ENCODE measurements at places on chromosomes 4 and X.

- H3K4me1 ChIP-seq: no peaks in the 10 kb centered on the region
- H3K27me3 ChIP-seq: no peaks in the 10 kb centered on the region
- no peak overlapping the region for H3K27ac ChIP-seq
- H3K36me3 ChIP-seq: no peaks in the 10 kb centered on the region
These were observed 539.7 kb upstream of the GRID2 start for GRCh38 chr4:91764085-91764484.

DNA sequence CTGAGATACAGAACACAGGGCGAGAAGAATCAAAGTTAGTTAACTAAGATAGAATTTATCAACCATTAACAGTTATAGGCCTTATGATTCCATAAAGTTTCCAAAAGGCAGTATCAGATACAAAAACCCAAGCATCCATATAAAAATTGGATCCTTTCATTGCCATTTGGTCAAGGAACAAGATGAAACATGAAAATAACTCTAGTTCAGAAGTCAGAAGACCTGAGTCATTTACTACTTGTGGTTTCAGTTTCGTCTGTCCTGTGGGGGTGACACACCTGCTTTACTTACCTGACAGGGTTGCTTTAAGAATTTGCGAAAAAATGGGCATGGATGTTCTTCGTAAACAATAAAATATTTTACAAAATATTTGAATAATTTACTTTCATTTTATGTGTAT lies 130.8 kb downstream of the ANAPC10 start:
- no peaks in the 10 kb centered on the region for H3K27me3 ChIP-seq
- H3K4me1 ChIP-seq: no peaks in the 10 kb centered on the region
- DNase-seq: no peak
- H3K27ac ChIP-seq: no peak overlapping the region
- no peaks in the 10 kb centered on the region for H3K36me3 ChIP-seq

GRCh38 chrX:133150730-133151129 lies 53.8 kb upstream of the USP26 start:
- DNase-seq: no peak
- no peaks in the 10 kb centered on the region for H3K4me1 ChIP-seq
- H3K27ac ChIP-seq: no peak overlapping the region
- H3K27me3 ChIP-seq: no peaks in the 10 kb centered on the region

GRCh38 chrX:104359124-104359523 lies 104.4 kb upstream of the ESX1 start:
- no peak overlapping the region for H3K27ac ChIP-seq
- no peak for DNase-seq
- H3K36me3 ChIP-seq: no peaks in the 10 kb centered on the region
- H3K4me3 ChIP-seq: no peak overlapping the region

DNA sequence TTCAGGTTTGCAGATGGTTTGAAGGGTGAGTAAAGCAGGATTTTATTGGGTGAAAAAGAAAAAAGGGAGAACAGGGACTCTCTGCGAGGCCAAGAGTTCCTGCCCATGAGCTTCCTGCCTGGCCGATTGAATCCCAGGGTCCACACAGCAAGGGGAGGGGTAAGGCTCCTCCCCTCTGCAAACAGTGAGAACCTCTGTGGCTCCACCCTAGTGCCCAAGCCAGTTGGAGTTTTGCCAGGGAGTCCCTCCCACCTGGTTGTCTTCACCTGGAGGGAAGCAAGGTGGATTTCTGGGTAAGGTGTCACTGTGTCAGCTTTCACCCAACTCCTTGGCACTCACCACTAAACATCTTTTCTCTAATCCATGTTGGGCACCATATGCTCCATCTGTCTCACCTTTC lies 70.9 kb downstream of the PDHA2 start:
- H3K27me3 ChIP-seq: no peaks in the 10 kb centered on the region
- no peaks in the 10 kb centered on the region for H3K4me1 ChIP-seq
- no peak overlapping the region for H3K27ac ChIP-seq
- no peak for DNase-seq

DNA sequence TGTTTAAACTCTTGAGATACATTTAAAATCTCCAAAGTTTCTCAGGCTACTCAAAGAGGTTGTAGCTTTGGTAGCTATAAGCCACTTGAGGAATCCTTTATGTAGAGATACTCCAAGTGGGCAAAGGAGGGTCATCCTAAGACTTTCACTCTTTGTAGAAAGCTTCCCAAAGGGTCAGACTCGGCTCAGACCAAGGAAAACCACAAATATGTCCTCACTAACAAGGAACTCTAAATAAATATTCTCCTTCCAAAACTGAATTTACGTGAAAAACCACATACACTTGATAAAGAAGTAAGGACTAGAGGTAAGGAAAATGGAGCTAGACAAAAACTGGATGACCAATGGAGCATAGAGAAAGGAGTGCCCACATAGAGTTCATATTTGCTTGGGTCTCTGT lies 41.7 kb upstream of the DDX60 start:
- peaks cover 38% of the 10 kb centered on the region for H3K36me3 ChIP-seq
- H3K27me3 ChIP-seq: no peaks in the 10 kb centered on the region
- H3K4me1 ChIP-seq: peaks cover 4% of the 10 kb centered on the region

DNA sequence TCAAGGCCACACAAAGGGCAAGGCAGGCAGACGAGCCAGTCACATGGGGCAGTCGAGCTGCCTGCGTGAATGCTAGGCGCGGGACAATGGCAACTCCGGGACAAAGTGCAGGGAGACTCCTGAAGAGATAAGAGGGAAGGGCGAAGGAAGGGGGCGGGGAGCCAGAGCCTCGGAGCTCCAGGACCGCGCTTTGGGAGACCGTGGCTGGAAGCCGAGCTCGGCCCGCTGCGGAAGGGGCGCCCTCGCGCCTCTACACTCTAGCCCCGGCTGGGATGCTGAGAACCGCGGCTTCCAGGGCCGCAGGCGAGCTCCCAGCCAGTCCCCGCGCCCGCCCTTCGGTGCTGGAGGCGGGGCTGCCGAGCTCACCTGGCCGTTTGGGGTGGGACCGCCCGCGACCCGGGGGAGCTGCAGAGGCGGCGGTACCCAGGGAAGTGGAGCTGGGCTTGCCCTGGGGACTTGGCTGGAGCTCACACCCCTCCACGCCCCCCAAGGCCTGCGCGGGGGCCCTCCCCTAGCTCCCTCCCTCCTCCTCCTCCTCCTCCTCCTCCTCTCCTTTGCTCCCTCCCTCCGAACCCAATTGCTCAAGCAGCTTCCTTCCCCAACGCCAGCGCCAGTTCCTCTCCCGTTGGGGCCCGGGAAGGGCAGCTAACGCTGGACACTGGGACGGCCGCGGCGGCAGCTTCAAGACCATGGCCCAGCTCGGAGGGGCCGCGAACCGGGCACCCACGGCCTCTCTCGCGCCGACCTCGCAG lies at the start of gene SOWAHD:
Gene SOWAHD, plus strand, starts transcription at position 610 of the 752 bp plus-strand sequence. Its CDS starts 80 bp downstream, at position 690.
- peaks cover 31% of the 10 kb centered on the region for H3K4me1 ChIP-seq
- no peaks in the 10 kb centered on the region for H3K27me3 ChIP-seq

DNA sequence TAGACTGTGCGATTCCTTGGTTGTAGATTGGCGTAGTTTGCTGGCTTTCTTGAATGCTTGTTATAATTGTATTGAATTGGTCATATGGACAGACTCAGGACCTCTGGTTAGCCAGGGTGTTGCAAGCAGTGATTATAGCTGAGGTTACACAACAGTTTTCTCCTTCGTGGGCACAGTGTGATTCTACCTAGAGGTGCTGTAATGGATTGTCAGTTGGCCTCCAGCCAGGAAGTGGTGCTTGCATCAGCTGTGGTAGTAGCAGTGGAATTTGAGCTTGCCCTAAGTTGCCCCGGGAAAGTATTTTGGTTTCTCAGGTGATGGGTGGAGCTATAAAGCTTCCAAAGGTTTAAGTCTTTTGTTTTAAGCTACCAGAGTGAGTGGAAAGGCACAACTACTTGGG lies 23.1 kb upstream of the GABRG1 start:
- H3K27me3 ChIP-seq: no peaks in the 10 kb centered on the region
- no peak for DNase-seq
- no peaks in the 10 kb centered on the region for H3K4me1 ChIP-seq

DNA sequence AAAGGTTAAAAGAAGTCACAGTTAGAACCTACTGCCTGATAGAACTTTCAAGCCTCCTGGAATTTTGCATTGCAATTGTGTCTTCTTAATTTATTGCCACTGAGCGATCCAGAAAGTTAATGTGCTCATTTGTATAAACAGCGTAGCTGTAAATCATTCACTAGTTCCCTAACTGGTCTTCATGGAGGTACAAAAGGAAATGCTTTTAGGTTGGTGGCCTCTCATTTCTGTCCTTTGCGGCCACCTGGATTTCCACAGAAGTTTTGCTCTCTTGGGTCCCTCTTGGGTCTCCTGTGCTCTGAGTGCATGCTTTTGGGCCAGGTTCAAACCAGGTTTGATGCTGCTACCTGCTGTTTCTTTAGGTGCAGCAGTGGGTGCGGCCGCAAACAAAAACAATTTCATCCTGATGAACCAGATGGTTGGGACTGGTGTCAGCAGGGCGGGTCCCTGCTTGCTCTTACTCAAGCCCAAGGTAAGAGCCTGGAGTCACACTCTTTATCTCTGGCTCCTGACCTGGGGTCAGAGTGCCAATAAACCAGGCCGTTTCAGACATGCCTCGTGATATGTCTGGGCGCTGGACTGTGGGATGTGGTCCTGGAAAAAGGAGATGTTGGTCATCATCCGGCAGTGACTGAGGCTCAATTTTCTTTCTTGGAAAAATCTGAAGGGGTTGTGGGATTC lies 270.1 kb downstream of the PTTG2 start:
- H3K36me3 ChIP-seq: no peaks in the 10 kb centered on the region
- H3K4me3 ChIP-seq: no peak overlapping the region
- H3K27me3 ChIP-seq: peaks cover 6% of the 10 kb centered on the region
- H3K4me1 ChIP-seq: no peaks in the 10 kb centered on the region

DNA sequence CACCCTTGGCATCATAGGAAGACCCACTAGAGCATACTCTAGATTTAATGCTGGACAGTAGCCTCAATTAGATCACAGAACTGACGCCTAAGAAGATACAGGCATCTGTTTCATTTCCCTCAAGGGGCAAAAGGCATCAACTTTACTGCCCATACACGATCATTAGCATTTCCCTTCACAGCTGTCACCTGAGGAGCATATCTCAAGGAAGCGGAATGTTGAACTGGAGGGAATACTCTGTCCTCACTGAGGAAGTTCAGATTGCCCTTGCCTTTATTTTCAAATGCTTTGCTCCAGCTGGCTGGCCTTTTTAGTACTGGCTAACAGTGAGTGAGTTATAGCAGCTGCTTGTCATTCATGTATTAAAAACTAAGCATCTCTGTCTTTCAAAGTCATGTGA lies 508.4 kb upstream of the GALNT7 start:
- no peak overlapping the region for H3K4me3 ChIP-seq
- H3K4me1 ChIP-seq: no peaks in the 10 kb centered on the region
- no peaks in the 10 kb centered on the region for H3K27me3 ChIP-seq

DNA sequence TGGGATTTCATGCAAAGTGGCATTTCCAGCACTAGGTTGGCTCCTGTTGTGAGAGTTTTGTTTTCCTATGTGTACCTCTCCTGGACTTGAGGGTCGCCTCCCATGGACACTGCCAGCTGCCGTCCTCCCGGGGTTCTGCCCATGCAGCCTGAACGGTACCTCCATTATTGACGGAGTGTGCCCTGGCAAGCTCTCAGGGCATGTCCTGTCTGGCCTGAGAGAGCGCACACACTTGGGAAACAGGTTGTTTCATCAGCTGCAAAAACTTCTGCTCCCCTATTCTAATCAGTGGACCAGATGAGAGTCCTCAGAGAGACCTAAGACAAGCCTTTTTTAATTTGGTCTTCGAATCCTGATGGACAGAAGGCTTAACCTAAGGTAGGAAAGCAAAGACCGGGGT lies 56.6 kb upstream of the HOPX start:
- no peak overlapping the region for H3K4me3 ChIP-seq
- no peak overlapping the region for H3K27ac ChIP-seq
- no peak for DNase-seq
- peaks cover 11% of the 10 kb centered on the region for H3K27me3 ChIP-seq
- H3K4me1 ChIP-seq: no peaks in the 10 kb centered on the region
- H3K36me3 ChIP-seq: no peaks in the 10 kb centered on the region

DNA sequence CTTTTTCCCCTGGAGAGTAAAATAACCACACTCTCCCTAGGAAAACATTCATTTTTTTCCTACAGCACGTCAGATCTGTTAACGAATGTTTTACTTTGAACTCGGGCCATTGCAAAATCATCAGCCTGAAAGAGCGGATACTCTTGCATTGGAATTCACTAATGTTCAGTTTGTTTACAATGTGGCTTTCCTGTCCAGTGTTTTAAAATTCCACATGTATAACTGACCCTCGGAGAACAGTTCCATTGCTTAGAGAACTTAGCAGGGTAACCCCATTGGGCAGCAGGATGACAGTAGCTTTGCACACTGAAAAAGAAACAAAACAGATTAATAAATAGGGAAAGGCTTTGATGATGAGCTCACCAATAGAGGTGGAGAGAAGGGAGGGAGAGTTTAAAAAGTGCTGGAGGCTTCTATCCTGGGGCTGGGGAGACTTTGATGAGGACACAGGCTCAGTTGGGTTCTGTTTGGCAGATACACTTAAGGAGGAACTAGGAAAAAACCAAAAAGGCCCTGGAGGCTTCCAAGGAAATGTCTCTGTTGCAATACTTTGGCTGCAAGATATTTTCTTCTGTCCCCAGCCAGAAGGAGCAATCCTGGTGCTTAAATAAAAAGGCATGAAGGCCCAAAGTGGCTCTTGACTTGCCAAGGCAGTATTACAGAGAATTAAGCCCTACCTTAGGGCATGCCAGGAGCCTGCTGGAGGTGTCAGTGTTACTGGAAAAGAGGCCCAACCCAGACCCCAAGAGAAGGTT lies 143.1 kb downstream of the ARSF start:
- no peaks in the 10 kb centered on the region for H3K27me3 ChIP-seq
- peaks cover 3% of the 10 kb centered on the region for H3K36me3 ChIP-seq
- H3K4me1 ChIP-seq: no peaks in the 10 kb centered on the region
- no peak for DNase-seq

GRCh38 chr4:102620697-102621497 lies 119.7 kb downstream of the NFKB1 start:
- peaks cover 13% of the 10 kb centered on the region for H3K36me3 ChIP-seq
- H3K4me1 ChIP-seq: peaks cover 15% of the 10 kb centered on the region
- H3K27me3 ChIP-seq: no peaks in the 10 kb centered on the region
- H3K27ac ChIP-seq: no peak overlapping the region
- no peak for DNase-seq

DNA sequence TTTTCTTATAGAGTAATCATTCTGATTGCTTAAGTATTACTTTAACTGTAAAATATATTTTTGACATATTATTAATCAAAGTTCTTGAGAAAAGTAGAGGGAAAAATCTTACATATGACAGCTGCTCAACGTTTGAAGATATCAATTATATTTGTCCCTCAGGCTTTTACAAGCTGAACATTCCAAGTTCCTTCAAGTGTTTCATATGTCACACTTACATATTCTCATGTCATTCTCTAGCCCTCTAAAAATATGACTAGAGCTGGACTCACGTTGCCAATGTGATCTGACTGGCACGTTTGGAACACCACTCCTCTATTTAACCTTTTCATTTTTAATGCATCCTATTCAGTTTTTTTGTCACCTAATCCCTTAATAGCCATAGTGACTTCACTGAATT lies 492.9 kb downstream of the PCDH18 start:
- no peaks in the 10 kb centered on the region for H3K36me3 ChIP-seq
- H3K27me3 ChIP-seq: no peaks in the 10 kb centered on the region
- no peak overlapping the region for H3K27ac ChIP-seq
- no peak for DNase-seq
- H3K4me1 ChIP-seq: no peaks in the 10 kb centered on the region

- no peak overlapping the region for H3K27ac ChIP-seq
- no peaks in the 10 kb centered on the region for H3K36me3 ChIP-seq
- no peak for DNase-seq
- no peaks in the 10 kb centered on the region for H3K27me3 ChIP-seq
These were observed 16.3 kb downstream of the VSIG4 start for GRCh38 chrX:66023385-66024091.
